Activated CD8-positive, alpha-beta memory T cell treated with anti-CD3 and anti-CD28 coated beads for 4 hours (primary cell): ENCODE measurements at places on chromosomes 3 and 15.

DNA sequence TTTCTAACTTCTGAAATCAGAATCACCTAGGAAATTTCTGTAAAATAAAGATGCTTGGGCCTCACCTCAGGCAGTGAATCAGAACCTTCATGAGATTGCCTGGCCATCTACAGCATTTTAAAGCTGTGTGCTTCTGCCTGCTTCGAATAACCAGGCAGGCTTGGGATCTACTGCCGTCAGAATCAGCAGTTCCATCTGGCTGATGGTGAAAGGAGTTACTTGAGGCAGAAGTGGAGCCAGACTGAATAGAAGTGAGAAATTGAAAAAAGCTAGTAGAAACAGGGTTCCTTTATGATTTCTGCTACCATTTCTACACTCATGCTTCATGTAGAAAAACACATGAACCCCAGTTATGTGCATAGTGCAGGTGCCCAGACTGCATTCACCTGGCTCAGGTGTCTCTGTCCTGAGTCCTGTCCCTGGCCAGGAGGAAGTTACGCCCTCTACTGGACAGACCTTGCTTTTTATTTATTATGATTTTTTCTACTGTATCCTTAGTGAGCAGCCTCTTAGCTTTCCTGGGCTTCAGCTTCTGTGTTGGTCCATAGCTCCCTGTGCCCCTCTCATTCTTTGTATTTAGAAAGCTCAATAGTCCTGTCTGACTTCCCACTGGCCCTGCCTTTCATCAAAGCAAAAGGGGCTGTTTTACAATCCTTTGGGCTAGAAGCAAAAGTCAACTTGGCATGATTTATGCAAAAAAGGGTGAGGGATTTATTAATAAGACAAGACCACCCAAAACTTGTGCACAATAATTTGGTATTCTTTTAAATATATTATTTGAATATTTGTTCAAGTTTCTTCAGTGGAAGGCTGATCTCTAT, 200.8 kb upstream of the GOLGA6L4 start:
- DNase-seq, result no peak

- no peak for DNase-seq
Measured at GRCh38 chr3:30130391-30130790, 476.0 kb upstream of the TGFBR2 start.

- no peak for DNase-seq
Measured at GRCh38 chr3:155741603-155742002, 3.3 kb downstream of the PLCH1 start.

DNA sequence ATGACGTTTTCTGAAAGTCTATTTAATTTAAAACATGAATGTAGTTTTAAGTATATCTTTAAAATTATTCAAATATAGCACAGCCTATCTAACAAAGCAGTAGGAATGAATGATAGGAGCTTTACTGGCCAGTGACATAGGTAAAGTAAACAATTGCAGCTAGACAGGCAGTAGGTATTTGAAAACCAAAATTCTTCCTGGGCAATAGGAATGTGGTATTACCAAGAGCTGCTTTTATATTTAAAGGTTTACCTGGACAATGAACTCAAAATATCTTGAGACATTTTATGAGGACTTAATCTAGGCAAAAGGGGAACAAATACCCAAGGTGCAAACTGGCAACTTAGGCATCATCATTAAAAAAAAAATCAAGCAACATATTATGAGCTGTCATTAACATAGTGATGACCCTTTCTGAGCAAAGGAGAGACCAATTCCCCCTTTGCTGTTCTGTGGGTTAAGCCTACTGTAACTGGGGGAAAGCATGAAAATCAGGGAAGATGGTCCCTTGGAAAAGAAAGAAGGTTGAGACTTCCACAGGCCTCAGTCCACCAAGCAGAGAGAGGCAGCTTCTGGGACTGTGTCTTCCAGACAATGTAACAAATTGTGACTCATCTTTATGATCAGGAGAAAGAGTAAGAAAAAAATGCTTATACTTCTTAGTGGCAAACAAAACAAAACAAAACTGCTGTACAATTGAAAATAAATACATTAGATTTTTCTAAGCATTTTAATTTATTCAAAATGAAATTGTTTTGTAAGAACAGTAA, 12.9 kb downstream of the ISL2 start:
- no peak for DNase-seq
